ENCODE measurements at places on chromosomes 13 and 19. TPM values are rescaled to one million over a fixed set of nuclear protein-coding genes. Genes with fewer than 3 reads are reported as not detected.

Gene CLDND2
- not detected for total RNA-seq

GRCh38 chr13:109180905-109181425 lies 551.6 kb downstream of the MYO16 start:
- no peak for DNase-seq

- DNase-seq = no peak
These were observed 163.5 kb downstream of the PAN3 start for GRCh38 chr13:28301839-28302238.

DNA sequence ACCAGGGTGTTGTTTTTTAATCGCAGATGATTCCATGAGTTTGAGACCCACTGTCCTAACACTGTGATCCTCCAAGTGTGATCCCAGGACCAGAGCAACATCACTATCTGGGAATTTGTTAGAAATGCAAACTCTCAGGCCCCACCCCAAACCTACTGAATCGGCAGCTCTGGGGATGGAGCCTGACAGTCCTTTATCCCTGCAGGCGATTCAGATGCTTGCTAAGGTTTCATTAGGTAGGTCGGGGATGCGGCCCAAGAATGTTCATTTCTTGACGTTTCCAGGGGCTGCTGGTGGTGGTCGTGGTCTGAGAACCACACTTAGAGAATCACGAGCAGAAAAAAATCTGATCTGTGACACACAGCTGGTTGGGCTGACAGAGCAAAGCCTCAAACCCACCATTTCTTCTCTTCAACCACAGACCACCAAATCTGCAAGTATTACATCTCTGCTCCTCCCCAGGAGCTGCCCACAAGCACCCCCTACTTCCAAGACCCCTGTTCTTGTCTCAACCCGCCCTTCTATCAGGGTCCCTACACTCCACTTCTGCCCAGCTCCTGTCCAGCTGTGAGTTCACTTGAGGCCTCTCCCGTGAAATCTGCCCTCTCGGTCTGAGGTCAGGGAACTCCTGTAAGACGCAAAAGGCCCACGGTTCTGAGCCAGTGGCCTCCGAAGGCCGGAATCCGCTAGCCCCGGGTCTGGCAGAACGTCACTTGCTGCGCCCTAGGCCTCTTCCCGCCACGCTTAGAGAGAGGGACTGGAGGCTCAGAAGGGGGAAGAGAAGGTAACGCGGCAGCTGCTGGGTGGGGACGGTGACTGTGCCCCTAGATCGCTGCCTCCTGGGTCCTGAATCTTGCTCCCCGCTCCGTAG lies 1.1 kb upstream of the FARP1 start:
- no peak for DNase-seq

Gene ZNF534
- total RNA-seq = 0.45 TPM

Gene ITGBL1
- 8.3 TPM for total RNA-seq

Gene CASP14
- not detected for total RNA-seq

- no peak for DNase-seq
These were observed 542.6 kb upstream of the SPRY2 start for GRCh38 chr13:80883545-80883944.

DNA sequence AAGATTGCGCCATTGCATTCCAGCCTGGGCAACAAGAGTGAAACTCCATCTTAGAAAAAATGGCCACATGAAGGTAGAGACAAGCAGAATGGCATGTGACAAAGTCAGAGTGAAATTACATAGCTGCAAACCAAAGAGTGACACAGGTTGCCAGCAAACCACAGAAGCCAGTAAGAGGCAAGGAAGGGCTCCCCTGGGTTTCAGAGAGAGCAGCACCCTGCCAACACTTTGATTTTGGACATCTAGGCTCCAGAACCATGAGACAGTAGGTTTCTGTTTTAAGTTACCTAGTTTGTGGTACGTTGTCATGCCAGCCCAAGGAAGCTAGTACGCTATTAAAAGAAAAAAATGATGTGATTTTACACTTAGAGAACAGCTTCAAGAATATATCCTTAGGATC lies 1.9 kb downstream of the NLRP4 start:
- no peak for DNase-seq

DNA sequence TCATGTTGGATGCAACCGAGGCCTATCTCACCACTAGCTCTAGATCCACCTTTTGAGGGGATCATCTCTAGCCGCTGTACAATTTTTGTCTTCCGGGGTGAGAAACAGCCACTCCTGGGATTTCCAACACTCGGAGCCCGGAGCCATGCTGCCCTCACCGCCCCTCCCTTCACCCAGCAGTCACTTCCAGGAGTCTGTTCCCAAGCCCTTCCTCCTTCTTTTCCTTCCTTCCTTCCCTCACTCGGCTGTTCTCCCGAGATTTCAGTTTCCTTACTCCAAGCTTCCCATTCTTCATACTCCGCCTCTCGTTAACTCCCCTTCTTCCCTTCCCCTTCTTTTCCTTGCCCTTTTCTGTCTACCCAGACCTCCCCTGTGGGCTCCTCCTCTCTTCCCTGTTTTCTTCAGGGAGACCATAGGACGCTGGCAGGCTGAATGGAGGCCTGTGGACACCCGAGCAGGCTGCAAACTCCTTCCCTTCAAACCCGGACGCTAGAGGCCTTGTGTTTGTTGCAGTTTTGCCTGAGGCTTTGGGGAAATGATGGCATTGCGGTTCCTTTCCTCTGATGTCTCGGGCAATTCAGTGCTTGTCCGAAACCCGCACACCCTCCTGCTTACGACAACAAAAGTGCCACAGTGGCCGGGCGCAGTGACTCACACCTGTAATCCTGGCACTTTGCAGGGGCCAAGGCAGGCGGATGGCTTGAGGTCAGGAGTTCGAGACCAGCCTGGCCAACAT lies 96.0 kb downstream of the CAB39L start:
- no peak for DNase-seq

GRCh38 chr19:343941-344624 lies 513 bp downstream of the MIER2 start:
- no peak for DNase-seq

GRCh38 chr13:75785130-75785529 lies 149.0 kb downstream of the LMO7 start:
- DNase-seq = no peak

DNA sequence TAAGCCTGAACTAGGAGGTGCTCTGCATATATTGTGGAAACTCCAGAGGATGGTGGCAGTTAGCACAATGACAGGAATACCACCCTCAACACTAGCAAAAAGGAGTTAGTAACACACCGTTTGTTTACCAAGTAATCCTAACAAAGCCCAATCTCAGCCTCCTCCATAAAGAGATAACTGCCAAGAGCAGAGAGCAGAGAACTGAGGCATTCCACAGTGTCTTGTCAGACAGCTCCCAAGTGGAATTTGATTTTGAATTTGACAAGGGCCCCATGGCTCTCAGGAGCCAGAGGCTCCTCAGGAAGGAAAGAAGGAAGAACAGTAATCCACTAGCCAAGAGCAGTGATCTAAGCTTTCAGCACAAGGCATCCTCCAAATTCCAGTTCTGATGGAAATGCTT lies 298.6 kb downstream of the DCLK1 start:
- no peak for DNase-seq

Gene LILRA1
- total RNA-seq = 0.23 TPM

- DNase-seq = no peak
These were observed 622 bp downstream of the DNM2 start for GRCh38 chr19:10718205-10719196.

Gene RAB3A
- total RNA-seq = 2.5 TPM

- no peak for DNase-seq
These were observed 174.9 kb downstream of the TNFSF13B start for GRCh38 chr13:108444448-108444847.

Gene FLT1
- total RNA-seq = 34.2 TPM

GRCh38 chr13:98959291-98959690 lies 18.6 kb downstream of the DOCK9 start:
- DNase-seq = no peak

Gene PLK5
- 0.17 TPM for total RNA-seq

GRCh38 chr13:67390462-67391086 lies 160.4 kb upstream of the PCDH9 start:
- no peak for DNase-seq

DNA sequence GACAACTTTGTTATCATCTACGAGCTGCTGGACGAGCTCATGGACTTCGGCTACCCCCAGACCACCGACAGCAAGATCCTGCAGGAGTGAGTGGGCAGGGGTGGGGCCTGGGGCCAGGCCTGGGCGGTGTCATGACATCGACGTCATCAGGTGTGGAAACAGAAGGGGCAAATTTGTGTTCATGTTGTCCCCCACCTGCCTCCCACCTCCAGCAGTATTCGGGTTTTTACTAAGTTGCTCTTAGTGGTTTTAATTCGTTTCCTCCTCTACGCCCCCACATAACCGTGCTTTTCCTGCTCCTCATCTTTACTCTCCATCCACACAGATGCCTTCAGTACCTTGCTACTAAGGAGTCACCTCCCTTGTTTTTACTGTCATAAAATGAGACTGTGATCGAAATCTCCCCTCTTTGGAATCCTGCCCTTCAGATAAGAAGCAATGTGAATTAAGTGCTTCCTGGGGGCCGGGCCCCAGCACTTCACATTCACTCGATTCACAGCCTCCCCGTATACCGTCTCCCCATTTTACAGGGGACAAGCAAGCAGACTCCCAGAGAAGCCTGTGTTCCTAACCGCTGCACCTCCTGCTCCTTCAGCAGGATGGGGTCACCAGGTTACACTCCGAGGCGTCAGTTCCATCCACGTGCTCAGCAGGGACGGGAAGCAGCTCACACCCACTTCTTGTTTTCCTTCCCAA lies 10.5 kb downstream of the AP1M1 start:
- DNase-seq = no peak

DNA sequence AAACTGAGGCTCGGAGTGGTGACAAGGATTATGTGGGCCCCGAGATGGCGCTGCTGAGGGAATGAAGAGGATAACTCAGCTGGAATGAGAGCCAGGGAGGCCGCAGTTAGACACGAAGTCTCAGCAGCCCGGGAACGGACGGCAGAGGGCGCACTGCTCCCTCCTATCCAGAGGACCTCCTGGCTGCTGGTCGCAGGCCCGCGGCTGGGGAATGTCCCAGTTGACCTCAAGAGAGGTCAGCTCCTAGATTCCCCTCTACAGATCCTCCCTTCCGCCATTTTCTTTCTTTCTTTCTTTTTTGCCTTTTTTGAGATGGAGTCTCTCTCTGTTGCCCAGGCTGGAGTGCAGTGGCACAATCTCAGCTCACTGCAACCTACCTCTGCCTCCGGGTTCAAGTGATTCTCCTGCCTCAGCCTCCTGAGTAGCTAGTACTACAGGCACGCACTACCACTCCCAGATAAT lies 24.1 kb upstream of the ASPDH start:
- DNase-seq = no peak

- no peak for DNase-seq
These were observed 497.0 kb downstream of the FOXO1 start for GRCh38 chr13:40169476-40169875.

DNA sequence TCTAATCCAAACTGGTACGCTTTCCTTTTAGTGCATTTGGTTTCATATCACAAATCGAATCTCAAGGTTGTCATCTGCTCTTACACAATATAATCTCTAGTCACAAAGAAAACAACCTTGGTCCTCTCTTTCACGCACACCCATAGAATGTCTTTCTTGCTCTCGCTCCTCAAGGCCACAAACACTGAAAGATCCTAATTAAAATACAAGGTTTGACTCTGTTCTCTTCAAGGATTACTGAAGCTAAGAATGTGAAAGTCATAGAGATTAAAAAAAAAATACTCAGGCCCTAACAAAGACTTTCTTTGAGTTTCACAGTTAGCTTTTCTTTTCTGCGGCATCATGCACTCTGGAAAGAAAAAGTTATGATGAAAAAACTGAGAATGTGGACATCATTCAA lies 891.5 kb downstream of the EFNB2 start:
- no peak for DNase-seq

Gene TMEM147
- 75.9 TPM for total RNA-seq

GRCh38 chr19:44960906-44961728 lies 5.9 kb downstream of the CLPTM1 start:
- DNase-seq = no peak

Data from esophagus muscularis mucosa (tissue), 4 donors.